Left renal pelvis (tissue), 4 donors: ENCODE measurements at places on chromosomes 11 and 22. TPM values are rescaled to one million over a fixed set of nuclear protein-coding genes. Genes with fewer than 3 reads are reported as not detected.

DNA sequence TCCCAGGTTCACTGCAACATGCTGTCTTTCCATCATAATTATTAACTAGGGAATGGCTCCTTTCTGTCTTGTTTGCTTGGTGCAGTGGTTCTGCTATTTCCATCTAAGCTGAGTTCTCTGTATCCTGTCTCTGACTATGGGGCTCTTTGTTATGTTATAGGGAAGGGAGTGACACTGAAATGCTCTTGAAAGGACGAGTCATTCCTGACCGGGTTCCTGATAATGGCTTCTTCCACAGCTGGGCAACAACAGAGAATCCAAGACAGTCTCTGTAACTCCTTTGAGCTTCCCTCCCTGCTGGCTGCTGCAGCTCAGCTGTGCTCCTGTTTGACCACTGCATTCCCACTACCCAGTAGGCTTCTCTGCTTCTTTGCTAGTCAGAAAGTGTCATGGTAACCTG, 24.1 kb downstream of the OR2AT4 start:
- DNase-seq = no peak

OR51B4 gene
- 0.26 TPM for polyA plus RNA-seq

- no peak for DNase-seq
These were observed 1.4 kb downstream of the OSM start for GRCh38 chr22:30265131-30265720.

DNA sequence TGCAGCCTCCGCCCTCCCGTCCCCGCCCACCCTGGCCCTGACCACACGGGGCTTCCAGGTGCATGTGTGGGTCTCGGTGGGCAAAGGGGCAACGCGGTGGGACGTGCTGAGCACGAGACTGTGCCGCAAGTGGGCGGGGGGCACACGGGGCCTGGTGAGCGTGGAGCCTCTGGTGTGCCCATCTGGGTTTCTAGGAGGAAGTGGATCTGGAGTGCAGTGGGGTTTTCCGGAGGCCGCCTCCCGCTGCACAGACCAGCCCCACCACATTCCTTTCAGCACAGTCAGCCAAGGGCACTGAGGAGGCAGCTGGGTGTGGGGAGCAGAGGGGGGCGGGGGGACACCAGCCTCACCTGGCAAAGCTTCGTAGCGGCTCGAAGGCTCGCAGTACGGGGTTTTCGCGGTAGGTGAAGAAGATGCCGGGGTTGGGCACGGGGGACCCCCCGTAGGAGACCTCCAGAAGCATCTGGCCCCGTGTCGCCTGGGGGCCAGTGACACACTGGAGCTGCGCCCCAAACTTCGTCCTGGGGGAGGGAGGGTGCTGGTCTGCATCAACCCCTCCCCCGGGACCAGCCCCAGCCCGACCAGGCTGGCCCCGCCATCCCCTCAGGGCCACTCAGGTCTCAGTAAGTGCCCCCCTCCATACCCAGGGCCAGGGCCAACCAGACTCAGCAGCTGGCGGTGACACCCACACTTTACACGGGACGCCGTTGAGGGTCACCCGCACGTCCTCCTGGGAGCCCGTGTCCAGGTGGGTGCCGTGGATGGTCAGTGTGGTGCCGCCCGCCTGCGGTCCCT, 12.4 kb upstream of the MAPK11 start:
- no peak for DNase-seq

GRCh38 chr11:77501758-77502157, 27.9 kb upstream of the PAK1 start:
- DNase-seq = no peak

- no peak for DNase-seq
These were observed 12.7 kb downstream of the MYO18B start for GRCh38 chr22:25754527-25755202.

DNA sequence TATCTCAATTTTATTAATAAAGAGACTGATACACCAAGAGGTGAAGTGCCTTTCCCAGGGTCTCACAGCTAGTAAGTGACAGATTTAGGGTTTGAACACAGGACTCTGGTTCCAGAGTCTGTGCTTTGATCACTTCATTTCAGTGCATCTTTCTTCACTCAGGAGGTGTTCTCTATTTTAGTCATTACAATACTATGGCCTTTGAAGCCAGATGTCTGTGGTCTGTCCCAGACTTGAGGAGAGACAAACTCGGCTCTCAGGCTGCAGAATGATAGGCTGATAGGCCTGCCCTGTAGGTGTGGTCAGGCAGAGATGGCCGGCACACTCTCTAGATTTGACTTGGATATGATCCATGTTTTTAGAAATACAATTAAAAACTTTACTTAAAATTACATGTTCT, 478.5 kb upstream of the CCDC90B start:
- no peak for DNase-seq

GRCh38 chr11:88105951-88106350, 69.3 kb downstream of the RAB38 start:
- DNase-seq = no peak

DNA sequence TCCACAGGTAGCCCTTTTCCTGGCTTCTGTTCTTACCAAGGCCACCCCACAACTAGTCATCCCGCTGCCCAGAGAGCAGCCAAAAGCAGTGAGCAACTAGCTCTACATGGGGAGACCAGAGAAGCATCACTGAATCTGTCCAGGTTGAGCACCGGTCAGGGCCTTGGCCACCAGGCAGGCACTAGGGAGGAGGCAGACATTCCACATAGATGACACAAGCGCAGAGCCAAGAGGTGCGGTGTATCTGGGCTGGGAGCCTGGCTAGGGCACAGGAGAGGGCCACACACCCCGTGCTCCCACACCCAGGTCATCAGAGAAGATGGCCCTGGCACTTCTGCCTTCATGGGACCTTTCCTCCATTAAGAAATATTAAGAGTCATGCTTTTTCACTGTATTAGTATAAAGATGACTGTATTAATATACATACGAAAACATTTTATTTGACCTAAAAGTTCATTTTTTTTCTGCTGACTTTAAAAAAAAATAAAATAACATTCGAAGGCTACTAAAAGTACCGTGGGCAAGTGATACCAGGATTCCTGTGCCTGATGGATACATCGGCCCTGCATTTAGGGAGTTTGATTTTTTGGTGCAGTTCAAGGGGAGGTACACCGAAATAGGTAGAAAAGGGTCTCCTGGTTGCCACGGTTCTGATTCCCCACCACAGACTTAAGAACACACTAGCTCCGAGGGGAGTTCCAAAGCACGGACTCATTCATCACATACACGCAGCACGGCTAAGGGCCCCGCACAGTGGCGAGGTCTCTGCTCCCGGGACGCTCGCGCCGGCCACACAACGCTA, 1.2 kb downstream of the DGCR2 start:
- no peak for DNase-seq

- DNase-seq = no peak
These were observed at the start of gene DRD2 for GRCh38 chr11:113475160-113475761. TSS of gene DRD2 (minus strand) at chr11:113475398. CDS start at chr11:113424651, 50,747 bp downstream.

DNA sequence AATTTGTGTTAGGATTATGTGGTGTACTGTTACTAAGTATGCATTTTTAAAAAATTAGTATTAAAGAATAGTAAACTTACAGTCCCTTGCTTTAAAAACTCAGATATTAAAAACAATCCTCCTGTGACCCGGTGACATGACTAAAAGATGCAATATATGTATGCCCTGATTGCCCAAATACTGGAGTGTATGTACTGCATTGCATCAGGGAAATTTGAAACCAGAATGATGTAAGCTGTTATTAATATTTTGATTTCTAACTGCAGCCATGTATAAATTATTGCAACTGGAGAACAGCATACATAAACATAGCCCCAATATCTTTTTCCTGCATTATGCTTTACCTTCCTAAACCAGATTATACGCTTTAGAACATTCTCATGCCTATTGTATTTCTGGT, 3.7 kb upstream of the HSPA8 start:
- no peak for DNase-seq

FOSL1 gene
- polyA plus RNA-seq = not detected

DNA sequence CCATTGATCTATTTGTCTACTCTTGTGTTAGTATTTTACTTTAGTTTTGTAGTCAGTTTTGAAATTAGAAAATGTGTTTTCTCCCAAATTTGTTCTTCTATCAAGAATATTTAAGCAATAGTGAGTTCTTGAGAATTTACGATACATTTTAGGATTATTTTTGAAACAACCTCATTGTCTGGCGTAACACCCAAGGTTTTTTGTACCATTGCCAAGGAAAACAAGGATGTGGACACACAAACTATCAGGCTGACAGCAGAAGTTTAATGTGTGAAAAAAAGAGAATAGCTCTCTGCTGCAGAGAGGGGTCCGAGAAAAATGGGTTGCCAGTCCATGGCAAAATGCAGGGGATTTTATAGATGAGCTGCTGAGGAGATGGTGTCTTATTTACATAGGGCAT, 865.1 kb upstream of the CNTN5 start:
- DNase-seq = no peak
